ENCODE measurements at places on chromosomes 12 and 14.

- peak; percentile 69 for DNase-seq
These were observed 398.1 kb downstream of the NOVA1 start for GRCh38 chr14:26199590-26200370.

GRCh38 chr14:65813760-65814384 is 401.3 kb downstream of the FUT8 start:
- DNase-seq, result no peak

DNA sequence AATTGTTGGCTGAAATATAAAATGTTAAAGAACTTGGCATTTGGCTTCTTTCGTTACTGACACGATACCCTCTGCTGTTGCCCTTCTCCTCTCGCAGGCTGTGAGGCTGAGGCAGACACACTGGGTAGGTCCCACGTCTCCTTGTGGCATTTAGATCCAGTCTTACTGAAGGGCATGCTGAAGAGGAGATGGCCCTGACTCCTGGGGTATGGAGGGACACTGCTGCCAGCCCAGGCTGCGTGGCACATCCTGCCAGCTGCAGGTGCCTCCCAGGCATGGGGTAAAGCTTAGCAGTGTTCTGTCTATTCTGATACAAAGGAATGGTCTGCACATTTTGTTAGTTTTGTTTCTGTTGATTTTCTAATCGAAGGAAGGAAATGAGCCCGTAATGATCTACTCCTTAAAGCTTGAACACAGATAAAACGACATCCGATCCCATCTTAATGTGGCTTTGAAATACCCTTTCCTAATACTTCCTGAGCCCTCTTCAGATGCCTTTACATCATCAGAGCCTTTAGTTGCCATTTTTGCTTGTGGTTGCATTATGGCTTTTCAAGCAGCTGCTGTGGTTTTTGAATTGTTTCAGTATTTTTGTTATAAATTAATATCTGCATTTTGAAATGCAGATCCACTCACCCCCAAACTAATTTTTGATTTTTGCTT is 61.1 kb downstream of the WDR20 start:
- no peak for DNase-seq

GRCh38 chr12:30134229-30134628 is 350.5 kb upstream of the TMTC1 start:
- no peak for DNase-seq

GRCh38 chr14:62017651-62018230 is 255.5 kb downstream of the SNAPC1 start:
- peak; percentile 4 for DNase-seq

- DNase-seq, result no peak
These were observed 6.5 kb downstream of the CBLN3 start for GRCh38 chr14:24422694-24423601.

DNA sequence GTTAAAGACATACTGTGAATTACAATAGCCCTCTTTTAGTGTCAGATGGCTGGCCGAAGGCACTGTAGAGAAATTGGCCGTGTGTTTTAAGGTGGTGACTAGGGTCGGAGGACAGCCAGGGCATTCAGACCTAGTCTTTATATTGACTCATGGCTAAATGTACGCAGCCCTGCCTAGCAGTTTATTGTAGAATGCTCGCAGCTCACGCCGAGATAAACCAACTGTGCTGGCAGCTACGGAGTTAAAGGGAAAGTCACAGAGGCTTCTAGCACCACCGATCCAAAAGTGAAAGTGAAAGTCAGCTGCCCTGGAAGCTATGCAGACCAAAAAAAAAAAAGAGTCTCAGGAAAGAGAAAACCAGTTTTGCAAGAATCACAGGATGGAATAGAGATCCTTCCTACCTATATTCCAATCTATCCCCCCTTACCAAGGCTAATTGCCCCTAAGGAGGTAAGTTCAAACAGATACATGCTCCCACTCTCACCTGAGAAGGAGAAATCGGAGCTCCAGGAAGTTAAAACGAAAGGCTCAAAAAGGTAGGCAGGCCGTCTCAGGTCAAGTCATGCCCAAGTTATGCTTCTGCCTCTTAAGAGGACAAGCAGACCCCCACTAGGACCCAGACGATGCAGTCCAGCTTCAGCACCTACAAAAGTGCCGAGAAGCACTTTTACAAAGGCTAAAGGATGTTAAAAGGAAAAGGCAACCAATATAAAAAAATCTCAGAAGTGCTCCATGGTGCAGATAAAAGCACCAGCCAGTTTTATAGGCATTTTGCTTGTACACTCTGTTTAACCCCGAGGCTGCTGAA is 24.8 kb downstream of the KLRK1 start:
- DNase-seq, result peak; percentile 89

- no peak for DNase-seq
These were observed 211.1 kb downstream of the CACNA1C start for GRCh38 chr12:2263901-2264300.

- no peak for DNase-seq
These were observed 343.4 kb downstream of the DPF3 start for GRCh38 chr14:72550513-72550912.

GRCh38 chr14:99401621-99402284 is 78.9 kb downstream of the SETD3 start:
- DNase-seq, result no peak

- DNase-seq, result no peak
These were observed 332.9 kb downstream of the PCNX1 start for GRCh38 chr14:71240171-71240570.

GRCh38 chr14:54133896-54134295 is 177.3 kb upstream of the BMP4 start:
- DNase-seq, result peak; percentile 85

DNA sequence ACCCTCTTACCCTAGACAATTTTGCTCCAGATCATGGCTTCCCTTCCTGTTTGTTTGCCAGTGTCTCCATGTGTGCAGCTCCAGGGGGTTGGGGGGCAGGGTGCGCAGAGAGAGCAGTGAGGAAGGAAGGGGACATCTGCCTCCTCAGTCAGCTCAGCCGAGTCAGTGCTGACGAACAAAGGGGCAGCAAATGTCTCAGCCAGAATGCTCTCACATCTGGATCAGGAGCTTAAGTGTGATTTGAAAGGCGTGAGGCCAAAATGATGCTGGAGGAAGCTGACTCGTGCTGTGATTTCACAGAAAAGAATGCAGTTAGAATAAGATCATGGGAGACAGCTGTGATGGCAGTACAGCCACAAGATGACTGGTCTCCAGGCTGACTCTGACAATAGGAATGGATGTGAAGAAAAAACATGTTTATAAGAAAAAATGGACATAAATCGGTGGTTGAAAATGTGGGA is 27.1 kb upstream of the CDK17 start:
- peak; percentile 100 for DNase-seq

- DNase-seq, result no peak
These were observed 120.3 kb upstream of the NEDD1 start for GRCh38 chr12:96786791-96787190.

DNA sequence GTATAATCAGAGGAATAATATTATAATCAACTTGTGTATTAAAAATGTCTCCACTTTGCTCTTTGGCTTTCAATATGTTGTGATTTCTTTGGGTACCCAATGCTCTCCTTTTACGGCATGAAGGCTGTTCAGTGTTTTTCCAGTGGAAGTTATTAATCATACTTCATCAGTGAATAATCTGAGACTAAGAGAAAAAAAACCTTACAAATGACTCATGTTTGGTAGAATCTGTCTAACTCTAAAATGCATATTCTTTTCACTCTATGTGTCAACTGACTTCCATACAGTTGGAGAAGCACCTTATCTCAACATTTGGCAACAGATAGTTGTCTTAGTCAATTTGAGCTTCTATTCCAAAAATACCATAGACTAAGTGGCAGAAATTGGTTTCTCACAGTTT is 82.2 kb downstream of the PTPRO start:
- peak; percentile 76 for DNase-seq

DNA sequence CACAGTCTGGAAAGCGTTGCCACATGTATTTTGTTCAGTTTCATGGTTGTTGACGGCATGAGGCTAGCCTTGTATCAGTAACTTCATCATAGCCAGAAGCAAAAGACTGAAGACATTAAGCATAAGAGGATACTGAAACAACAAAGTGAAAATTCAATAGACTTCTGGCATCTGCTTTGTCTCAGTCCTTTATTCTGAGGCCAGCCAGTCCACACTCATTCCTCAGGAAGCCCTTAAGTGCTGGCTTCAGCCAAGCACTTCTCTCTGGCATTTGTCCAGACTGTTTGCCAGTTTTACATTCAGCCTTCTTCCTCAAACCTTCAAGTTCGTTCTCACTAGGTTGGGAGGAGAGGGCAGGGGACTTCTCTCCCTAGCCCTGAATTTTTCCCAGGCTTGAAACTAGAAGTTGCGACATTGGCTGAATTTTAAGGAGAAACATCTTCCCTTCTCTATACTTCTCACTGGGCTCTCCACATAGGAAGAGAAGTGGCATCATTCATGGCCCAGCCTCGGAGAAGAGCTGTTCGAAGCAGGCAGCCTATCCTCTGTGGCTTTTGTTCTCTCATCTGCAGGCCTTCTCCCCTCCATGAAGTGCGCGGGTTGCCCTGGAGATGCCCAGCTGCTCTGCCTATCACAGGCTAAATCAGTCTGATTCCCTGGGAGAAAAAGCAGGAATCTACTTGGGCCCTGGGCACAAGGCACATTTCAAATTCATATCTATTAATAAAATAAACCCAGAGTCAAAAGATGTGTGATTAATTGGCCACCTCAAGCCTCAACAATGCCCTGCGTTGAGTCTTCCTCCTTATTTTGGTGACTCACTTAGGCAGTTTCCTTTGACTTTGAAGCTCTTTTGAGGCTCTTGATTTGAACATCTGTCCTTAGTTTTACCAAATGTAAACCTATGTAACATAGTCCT is 130.9 kb upstream of the PLEKHA5 start:
- DNase-seq, result peak; percentile 32

- no peak for DNase-seq
These were observed 45.2 kb upstream of the OASL start for GRCh38 chr12:121084229-121084628.

GRCh38 chr12:138898-139534 is 72.4 kb downstream of the IQSEC3 start:
- DNase-seq, result peak; percentile 52

GRCh38 chr12:57694459-57695019 is 607 bp downstream of the OS9 start:
- peak; percentile 14 for DNase-seq

DNA sequence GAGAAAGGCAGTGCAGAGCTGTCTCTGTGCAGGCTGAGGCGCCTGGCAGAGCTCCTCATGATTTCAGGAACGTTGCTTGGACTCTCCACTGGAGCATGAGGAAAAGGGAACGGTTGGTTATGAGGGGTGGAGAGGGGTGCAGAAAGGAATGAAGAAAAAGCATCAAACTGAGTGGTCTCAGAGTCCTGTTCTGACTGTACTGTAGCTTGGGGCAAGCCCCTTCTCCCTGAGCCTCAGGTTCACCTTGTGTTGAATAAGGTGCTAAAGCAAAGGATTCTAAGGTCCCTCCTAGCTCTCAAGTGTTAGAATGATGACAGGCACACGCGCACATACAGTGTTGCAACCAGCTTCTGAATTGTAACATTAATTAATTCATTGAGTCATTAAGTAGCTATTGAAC is 125.2 kb upstream of the PARP11 start:
- no peak for DNase-seq

DNA sequence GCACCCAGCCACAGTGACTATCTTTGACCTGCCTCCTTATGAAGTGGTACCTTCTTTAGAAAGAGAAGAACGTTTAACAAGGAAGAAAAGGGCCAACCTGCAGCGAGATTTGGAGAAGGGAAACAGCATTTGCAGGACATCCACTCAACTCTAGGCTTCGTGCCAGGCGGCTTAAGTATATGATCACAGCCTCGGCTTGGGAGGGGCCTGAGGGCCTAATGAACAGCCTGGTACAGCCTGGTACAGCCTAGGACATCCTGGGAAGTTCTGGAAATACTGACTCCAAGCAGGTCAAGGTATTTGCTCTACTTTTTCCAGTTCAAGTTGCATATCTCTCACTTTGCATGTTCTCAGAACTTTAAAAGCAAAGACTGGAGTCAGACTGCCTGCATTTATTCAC is 16.1 kb downstream of the HCAR2 start:
- peak; percentile 82 for DNase-seq

DNA sequence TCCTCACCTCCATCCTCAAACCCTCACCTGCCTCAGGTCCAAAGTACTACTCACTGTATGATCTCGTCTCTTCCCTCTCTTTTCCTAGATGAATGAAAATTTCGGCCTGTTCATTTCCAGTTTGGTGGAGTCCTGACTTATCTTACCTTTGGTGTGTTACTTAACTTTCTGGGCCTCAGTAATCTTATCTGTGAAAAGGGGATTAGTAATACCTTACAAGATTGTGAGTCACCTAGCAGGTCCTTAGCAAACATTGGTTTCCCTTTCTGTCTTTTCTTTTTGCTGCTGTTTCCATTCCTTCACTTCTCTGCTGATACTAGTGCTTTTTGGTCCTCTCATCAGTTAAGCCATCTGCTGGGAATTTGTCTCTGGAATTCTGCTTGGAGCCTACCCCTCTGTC is 52.8 kb downstream of the AKAP6 start:
- DNase-seq, result no peak

- no peak for DNase-seq
These were observed 13.6 kb downstream of the EP400 start for GRCh38 chr12:131963381-131963780.
